ENCODE measurements at places on chromosomes 4 and X. TPM values are rescaled to one million over a fixed set of nuclear protein-coding genes. Genes with fewer than 3 reads are reported as not detected.

DNA sequence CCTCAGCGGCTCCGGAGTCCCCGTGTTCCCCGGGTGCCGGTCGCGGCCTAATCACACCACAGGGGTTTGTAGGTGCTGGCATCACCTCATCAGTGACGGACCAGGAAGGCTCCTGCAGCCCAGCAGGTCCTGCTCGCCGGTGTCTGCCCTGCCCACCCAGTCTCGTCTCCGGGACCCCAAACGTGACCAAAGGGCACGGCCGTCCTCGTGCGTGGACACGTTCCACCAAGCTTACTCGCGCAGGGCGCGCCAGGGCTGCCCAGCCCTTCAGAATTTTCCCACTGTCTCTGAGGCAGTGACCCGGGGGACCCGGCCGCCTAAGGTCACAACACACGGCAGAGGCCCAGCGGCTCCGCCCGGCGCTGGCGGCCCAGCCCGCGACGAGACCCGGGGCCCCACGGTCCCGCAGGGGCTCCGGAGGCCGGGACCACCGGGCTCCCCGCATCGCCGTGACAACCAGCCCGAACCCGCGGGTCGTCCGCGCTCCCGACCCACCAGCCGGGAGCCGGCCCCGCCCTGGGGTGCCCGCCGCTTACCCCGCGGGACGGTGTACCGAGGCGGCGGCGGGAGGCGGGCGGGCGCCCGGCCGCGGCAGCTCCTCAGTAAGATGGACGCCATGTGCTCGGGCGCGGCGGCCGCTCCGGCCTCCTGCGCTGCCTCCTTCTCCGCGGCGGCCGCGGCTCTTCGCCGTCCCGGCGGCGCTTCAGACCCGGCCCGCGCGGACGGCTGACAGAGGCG, 454 bp downstream of the LETM1 start:
- no peak overlapping the region for H3K27ac ChIP-seq
- no peaks in the 10 kb centered on the region for H3K27me3 ChIP-seq
- peak overlapping the region; percentile 57 for H3K4me3 ChIP-seq

GRCh38 chr4:78770091-78770642, 6.0 kb upstream of the BMP2K start:
- H3K4me3 ChIP-seq, result no peak overlapping the region
- no peak overlapping the region for H3K27ac ChIP-seq
- DNase-seq, result no peak
- no peaks in the 10 kb centered on the region for H3K27me3 ChIP-seq
- H3K4me1 ChIP-seq, result peaks cover 2% of the 10 kb centered on the region

DNA sequence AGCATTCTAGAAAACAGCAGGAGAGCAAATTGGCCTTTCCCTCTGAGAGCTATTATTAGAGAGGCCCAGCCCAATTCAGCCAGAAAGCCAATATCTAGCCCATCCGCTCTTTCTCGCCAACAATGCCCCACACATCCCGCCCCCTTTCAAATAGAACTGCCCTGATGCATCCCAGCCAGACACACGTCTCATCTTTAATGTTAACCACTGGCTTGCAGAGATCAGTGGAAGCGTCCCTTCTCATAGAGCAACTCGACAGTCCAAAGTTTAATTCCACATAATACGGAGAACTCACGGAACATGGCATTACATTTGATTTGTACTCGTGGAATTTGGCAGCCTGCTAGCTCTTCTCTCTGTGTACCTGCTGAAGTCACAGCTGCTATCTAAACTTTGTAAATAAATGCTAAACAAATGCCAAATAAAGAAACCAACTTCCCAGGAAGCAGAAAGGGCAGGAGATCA, 304.4 kb downstream of the DHX15 start:
- no peaks in the 10 kb centered on the region for H3K36me3 ChIP-seq
- no peak for DNase-seq
- H3K27ac ChIP-seq, result no peak overlapping the region
- H3K4me3 ChIP-seq, result no peak overlapping the region
- H3K27me3 ChIP-seq, result no peaks in the 10 kb centered on the region

DNA sequence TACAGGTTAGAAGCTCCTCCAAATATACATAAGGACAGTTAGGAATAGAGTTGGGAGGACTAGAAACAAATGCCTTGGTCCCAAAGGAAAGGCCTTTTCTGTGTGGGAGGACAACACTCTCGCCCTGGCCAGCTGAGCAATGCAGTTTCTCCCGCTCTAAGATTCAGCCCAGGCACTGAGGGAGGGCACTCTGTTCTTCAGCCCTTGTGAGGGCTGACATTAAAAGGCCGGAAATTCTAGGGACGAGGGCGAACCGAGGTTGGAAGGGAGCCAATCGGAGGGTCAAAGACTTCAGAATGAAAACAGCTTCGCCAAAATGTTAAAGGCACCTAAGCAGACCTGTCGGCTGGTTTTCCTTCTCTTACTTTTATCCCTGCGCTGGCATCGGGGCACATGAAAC, 2.9 kb upstream of the PTCHD1 start:
- no peak overlapping the region for H3K27ac ChIP-seq
- no peak for DNase-seq
- H3K27me3 ChIP-seq, result peaks cover 6% of the 10 kb centered on the region
- no peaks in the 10 kb centered on the region for H3K36me3 ChIP-seq
- no peak overlapping the region for H3K4me3 ChIP-seq

DNA sequence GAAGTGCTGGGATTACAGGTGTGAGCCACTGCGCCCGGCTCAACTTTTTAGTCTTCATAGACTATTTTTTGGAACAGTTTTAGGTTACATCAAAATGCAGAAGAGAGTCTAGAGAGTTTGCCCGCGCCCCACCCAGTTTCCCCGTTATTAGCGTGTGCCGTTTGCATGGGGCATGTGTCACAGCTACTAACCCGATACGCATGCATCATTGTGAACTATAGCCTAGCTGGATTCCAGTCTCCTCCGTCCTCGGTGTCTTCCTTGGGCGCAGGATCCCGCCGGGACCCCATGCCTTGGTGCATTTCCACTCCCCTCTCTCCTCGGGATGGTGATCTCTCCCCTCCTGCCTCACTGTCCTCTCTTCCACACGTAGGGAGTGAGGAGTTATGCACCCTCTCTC, 85.5 kb upstream of the ADRA2C start:
- H3K4me3 ChIP-seq, result no peak overlapping the region
- H3K27ac ChIP-seq, result no peak overlapping the region
- no peaks in the 10 kb centered on the region for H3K36me3 ChIP-seq
- DNase-seq, result no peak
- no peaks in the 10 kb centered on the region for H3K27me3 ChIP-seq

The CCDC110 gene
- total RNA-seq, result not detected

The CT45A1 gene
- total RNA-seq, result not detected

Data from CD4-positive, CD25-positive, alpha-beta regulatory T cell (primary cell).